ENCODE measurements at places on chromosomes 5 and 9. TPM values are rescaled to one million over a fixed set of nuclear protein-coding genes. Genes with fewer than 3 reads are reported as not detected.

UGT3A1 gene
- polyA plus RNA-seq: 163 TPM

STK10 gene
- 16.5 TPM for polyA plus RNA-seq

FAM153A gene
- polyA plus RNA-seq: 0.75 TPM

ARL14EPL gene
- polyA plus RNA-seq: not detected

ADRB2 gene
- 0.27 TPM for polyA plus RNA-seq

DMRTA1 gene
- polyA plus RNA-seq: 1.4 TPM

Data from left kidney (tissue), 8 donors.